ENCODE measurements at places on chromosomes 3 and 15. TPM values are rescaled to one million over a fixed set of nuclear protein-coding genes. Genes with fewer than 3 reads are reported as not detected.

Gene XCR1
- not detected for total RNA-seq

Gene ATOSA
- 36.4 TPM for total RNA-seq

Gene LRRC2
- total RNA-seq, result 103 TPM

Gene NAALADL2
- 4.3 TPM for total RNA-seq

Gene VEPH1
- not detected for total RNA-seq

DNA sequence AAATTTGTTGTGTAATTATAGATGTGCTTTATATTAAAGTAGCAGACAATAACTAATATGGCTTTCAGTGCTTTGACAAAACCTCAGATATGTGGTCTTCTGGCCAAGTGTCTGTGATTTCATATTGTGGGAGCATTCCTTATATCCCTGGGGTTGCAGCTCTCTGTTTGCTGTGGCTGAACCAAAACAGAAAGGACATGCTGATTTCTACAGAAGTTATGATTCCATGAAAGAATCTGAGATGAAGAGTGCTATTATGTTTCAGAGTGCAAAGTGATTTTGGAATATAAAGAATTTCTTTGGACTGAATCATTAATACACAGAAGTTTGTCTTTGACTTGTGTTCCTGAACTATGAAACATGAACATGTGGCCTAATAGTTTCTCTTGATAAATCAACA, 36.5 kb downstream of the CDV3 start:
- DNase-seq, result no peak

- DNase-seq, result no peak
Measured at GRCh38 chr3:156923349-156923748, 97.2 kb downstream of the LEKR1 start.

DNA sequence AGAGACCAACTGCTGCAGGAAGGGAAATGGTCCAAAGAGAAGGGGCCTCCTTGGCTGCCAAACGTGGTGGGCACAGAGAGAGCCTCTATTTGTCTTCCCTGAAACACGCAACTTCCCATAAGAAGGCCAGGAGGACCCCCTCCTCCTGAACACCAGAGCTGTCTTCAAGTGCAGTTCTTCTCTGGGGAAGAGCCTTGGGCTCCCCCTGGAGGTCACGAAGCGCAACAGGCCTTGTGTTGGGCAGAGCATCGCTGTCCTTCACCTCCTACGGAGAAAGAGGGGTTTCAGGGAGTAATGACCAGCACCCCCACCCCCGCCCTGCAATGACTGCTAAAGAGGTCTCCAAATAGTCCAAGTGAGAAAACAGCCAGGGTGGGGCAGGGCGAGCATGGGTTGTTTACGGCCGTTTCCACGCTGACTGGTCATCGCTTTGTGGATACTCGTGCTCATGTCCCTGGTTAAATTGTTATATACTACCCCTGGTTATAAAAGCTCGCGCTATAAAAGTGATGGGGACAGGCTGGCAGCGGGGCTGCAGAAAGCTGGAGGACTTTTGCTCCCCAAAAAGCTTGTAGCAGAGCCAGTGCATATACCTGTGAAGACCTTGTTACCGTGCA, 397.5 kb upstream of the ATP10A start:
- no peak for DNase-seq

GRCh38 chr3:163562625-163563024, 1515.7 kb downstream of the SI start:
- no peak for DNase-seq

- DNase-seq, result no peak
Measured at GRCh38 chr3:77038930-77039605, 831 bp upstream of the ROBO2 start.

- DNase-seq, result no peak
Measured at GRCh38 chr15:69076756-69077155, 62.3 kb downstream of the NOX5 start.

DNA sequence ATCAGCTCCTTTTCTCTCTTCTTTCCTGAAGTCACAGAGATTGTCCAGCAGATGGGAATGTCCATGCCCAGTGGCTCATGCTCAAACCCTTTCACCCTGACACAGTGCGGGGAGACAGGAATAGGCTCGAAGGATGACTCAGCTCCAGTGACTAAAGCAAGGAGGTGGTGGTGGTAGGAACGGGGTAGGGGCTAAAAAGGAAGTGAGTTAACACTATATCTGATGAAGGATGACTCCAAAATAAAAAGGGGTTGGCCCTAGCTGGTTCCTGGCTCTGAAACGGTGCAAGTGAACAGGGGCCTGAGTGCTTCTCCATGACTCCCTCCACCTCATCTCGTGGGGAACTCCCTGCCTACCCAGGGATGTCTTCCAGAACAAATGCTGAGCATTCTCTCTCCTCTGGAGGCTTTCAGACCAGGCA, 167.4 kb upstream of the LPP start:
- no peak for DNase-seq

GRCh38 chr3:11385891-11386290, 113.7 kb downstream of the ATG7 start:
- DNase-seq, result no peak

GRCh38 chr15:100020614-100021013, 287.4 kb upstream of the LYSMD4 start:
- DNase-seq, result no peak

- no peak for DNase-seq
Measured at GRCh38 chr15:91874992-91875660, 21.6 kb downstream of the SLCO3A1 start.

DNA sequence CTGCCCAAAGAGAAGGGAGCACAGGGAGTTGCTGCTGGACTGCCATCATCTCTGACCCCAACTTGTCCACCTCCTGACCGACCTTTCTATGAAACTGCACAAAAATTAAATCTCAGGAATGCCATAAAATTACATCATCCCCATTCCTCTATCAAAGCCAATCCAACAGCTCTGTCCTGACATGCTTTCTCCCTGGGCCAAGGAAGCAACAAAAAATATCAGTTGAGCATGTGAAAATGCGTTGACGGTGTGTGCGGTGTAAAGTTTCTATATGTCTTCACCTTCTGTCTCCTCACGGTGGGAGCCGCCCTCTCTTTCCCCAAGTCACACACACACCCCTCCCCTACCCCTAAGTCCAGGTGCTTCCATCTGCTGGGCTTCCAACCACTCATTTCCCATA, 3.6 kb upstream of the ZNF774 start:
- DNase-seq, result no peak

GRCh38 chr3:13040361-13041074, 32.7 kb downstream of the IQSEC1 start:
- DNase-seq, result no peak

GRCh38 chr3:126546549-126547239, 12.0 kb downstream of the C3orf22 start:
- DNase-seq, result no peak

DNA sequence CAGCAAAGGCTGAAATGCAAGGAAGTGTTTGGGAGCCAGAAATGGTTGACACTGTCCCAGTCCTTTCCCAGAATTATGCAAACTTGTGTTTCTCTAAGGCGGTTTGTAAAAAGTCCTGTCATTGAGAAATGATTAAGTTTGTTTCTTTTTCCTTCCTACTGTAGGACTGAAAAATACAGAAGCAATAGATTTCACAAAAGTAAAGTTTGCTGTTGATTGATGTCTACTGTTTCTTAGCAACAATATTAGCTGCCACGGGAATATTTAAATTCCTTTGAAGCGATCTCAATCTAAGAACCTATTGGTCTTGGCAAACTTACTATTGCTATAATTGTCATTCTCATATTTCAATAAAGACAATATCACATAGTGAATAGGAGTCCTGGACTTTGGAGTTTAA, 100.7 kb upstream of the IL12A start:
- no peak for DNase-seq

Data from heart right ventricle (tissue), 16 donors.